ENCODE measurements at places on chromosomes 5 and 9. TPM values are rescaled to one million over a fixed set of nuclear protein-coding genes. Genes with fewer than 3 reads are reported as not detected.

GRCh38 chr5:131289738-131290137 lies 25.9 kb downstream of the CDC42SE2 start:
- no peak overlapping the region for H3K27ac ChIP-seq
- H3K4me1 ChIP-seq: no peaks in the 10 kb centered on the region
- H3K36me3 ChIP-seq: no peaks in the 10 kb centered on the region
- H3K4me3 ChIP-seq: no peak overlapping the region

DNA sequence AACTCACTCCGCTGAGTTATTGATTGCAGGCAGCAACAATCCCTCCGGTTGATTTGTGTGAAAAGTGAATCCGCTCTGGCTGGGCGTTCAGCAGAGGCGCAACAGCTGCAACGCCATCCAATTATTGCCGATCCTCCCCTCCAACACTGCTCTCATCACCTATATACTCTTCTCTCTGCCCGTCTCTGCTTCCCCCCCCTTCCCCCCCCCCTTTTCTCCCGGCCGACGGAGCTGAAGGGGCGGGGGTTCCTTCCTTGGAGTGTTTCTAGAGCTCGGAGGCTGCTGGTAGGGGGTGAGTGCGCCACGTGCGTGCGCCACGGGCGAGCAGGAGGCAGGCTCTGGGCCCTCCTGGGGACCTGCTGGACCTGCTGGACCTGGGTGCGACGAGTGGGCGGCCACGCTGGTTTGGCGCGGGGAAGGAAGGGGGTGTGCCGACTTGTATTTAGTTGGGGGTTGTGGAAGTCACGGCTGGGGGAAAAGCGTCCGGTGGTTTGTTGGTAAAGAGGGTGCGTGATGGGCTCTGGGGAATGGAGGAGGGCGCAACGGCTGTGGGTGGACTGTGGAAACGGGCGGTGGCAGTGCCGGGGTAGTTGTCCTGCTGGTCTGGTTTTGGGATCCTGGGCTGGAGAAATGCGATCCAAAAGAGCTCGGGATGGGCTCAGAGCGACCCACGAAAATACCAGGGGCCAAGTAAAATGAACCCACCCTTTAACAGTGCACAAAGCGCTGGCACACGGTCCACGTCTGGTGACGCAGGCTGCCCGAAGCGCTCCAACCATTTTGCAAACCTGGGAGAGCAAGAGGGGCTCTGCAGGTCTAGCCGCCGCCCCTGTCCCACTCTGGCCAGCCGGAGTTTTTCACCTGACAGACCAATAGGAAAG lies 6.4 kb upstream of the MEF2C start:
- peak; percentile 70 for DNase-seq
- H3K36me3 ChIP-seq: no peaks in the 10 kb centered on the region
- H3K4me1 ChIP-seq: no peaks in the 10 kb centered on the region
- H3K4me3 ChIP-seq: no peak overlapping the region

DNA sequence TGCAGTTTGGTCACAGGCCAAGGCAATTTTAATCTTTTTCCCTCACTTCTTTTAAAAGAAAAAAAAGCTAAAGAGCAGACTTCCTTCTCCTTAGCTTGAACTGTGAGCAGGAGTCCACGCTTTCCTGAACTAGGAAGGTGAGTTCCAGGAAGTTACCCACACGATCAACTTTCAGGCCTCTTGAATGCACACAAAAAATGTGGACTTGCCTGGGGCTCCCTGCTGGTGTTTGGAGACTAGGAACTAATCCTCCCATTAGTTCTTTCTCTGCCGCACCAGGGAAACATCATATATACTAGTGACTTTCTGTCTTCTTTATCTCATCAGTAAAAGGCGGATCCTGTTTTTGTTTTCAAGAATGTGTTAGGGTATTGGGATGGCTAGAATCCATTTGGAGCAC lies 240.0 kb downstream of the GOLPH3 start:
- H3K27me3 ChIP-seq: no peaks in the 10 kb centered on the region
- no peaks in the 10 kb centered on the region for H3K4me1 ChIP-seq
- no peak overlapping the region for H3K4me3 ChIP-seq
- H3K27ac ChIP-seq: no peak overlapping the region
- no peak for DNase-seq

GRCh38 chr9:5450359-5451091 lies at the start of gene CD274:
TSS of gene CD274 (plus strand) at chr9:5450542. CDS start at chr9:5456114, 5,572 bp downstream.
- no peaks in the 10 kb centered on the region for H3K4me1 ChIP-seq
- no peaks in the 10 kb centered on the region for H3K36me3 ChIP-seq
- H3K4me3 ChIP-seq: peak within 1 kb of the TSS; percentile 54
- peak within 1 kb of the TSS; percentile 93 for H3K27ac ChIP-seq
- H3K27me3 ChIP-seq: no peaks in the 10 kb centered on the region

- H3K27ac ChIP-seq: no peak overlapping the region
- no peak for DNase-seq
- H3K4me1 ChIP-seq: no peaks in the 10 kb centered on the region
- no peaks in the 10 kb centered on the region for H3K27me3 ChIP-seq
These were observed 111.3 kb upstream of the ADRA1B start for GRCh38 chr5:159805021-159805420.

DNA sequence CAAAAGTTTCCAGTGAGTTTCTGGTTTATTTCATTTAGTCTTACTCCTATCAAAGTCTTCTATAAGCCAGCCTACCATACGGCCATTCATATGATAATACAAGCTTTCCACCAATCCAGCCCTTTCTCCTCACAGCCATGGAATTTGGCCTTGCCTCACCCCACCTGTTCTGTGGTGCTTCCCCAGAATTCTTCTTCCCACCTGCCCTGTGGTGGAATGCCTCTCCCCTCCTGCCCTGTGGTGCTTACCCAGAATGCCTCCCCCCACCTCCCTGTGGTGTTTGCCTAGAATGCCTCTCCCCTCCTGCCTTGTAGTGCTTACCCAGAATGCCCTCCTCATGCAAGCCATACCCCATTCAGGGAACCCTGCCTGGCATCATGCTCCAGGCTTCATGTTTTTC lies 90.3 kb upstream of the APC start:
- H3K4me3 ChIP-seq: no peak overlapping the region
- H3K4me1 ChIP-seq: peaks cover 10% of the 10 kb centered on the region
- H3K27me3 ChIP-seq: no peaks in the 10 kb centered on the region
- H3K36me3 ChIP-seq: no peaks in the 10 kb centered on the region
- DNase-seq: no peak

DNA sequence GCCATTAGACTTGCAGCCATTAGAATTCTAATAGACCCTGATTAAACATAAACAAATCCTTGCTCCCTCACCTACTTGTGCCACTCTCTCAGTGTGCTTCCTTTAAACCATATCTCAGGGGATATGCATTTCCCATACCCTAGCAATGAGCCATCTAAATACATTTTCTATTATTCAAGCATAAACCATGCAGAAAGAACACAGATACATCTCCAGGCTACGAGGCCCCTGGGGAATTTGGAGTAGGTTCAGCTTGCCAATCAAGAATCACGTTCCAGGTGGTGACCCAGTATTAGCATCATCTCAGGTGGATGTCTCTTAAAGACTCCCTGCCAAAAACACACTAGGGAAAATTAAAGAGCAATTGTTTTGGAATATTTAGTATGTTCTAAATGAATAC lies 93.0 kb upstream of the CCL21 start:
- no peak overlapping the region for H3K4me3 ChIP-seq
- H3K27ac ChIP-seq: no peak overlapping the region
- H3K4me1 ChIP-seq: no peaks in the 10 kb centered on the region
- H3K36me3 ChIP-seq: no peaks in the 10 kb centered on the region
- no peaks in the 10 kb centered on the region for H3K27me3 ChIP-seq
- DNase-seq: no peak

DNA sequence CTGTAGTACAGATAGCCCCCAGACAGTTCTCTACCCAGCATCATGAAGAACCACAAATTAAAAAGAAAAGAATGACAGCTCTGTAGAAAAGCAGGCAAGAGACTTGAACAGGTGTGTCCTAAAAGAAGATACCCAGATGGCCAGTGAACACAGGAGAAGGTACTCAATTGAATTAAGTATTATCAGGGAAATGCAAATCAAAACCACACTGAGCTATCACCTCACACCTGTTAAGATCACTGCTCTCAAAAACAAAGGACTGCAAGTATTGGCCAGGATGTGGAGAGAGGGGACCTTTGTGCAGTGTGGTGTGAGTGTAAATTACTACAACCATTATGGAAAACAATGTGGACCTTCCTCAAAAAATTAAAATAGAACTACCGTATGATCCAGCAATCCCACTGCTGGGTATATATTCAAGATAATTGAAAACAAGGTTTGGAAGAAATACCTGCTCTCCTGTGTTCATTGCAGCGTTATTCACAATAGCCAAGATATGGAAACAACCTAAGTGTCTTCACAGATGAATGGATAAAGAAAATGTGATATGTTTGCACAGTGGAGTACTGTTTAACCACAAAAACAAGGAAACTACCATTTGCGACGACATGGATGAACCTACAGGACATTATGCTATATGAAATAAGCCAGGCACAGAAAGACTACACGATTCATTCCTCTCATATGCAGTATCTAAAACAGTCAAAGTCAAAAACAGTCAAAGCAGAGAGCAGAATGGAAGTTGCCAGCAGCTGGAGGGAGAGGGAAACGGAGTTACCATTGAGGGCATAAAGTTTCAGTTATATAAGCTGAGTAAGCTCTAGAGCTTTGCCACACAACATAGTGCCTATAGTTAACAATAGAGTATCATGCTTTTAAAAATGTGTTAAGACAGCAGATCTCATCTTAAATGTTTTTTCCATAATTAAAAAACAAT lies 102.6 kb downstream of the WNK2 start:
- H3K4me1 ChIP-seq: no peaks in the 10 kb centered on the region
- no peaks in the 10 kb centered on the region for H3K36me3 ChIP-seq
- no peak overlapping the region for H3K4me3 ChIP-seq
- H3K27ac ChIP-seq: no peak overlapping the region
- no peaks in the 10 kb centered on the region for H3K27me3 ChIP-seq

- DNase-seq: no peak
- H3K27me3 ChIP-seq: no peaks in the 10 kb centered on the region
- no peak overlapping the region for H3K4me3 ChIP-seq
- H3K36me3 ChIP-seq: no peaks in the 10 kb centered on the region
These were observed 294.2 kb upstream of the CYLC2 start for GRCh38 chr9:102700936-102701335.

GRCh38 chr5:73783828-73784227 lies 157.8 kb downstream of the ARHGEF28 start:
- H3K4me1 ChIP-seq: no peaks in the 10 kb centered on the region
- no peak overlapping the region for H3K4me3 ChIP-seq
- no peak overlapping the region for H3K27ac ChIP-seq
- no peak for DNase-seq

GRCh38 chr9:34343090-34343489 lies 13.7 kb downstream of the NUDT2 start:
- H3K27ac ChIP-seq: peak overlapping the region; percentile 38
- H3K27me3 ChIP-seq: no peaks in the 10 kb centered on the region
- H3K36me3 ChIP-seq: no peaks in the 10 kb centered on the region
- H3K4me3 ChIP-seq: no peak overlapping the region

- H3K4me1 ChIP-seq: no peaks in the 10 kb centered on the region
- H3K27ac ChIP-seq: no peak overlapping the region
- H3K27me3 ChIP-seq: no peaks in the 10 kb centered on the region
- no peak for DNase-seq
- H3K36me3 ChIP-seq: no peaks in the 10 kb centered on the region
- H3K4me3 ChIP-seq: no peak overlapping the region
These were observed 84.9 kb upstream of the BASP1 start for GRCh38 chr5:17132444-17133083.

DNA sequence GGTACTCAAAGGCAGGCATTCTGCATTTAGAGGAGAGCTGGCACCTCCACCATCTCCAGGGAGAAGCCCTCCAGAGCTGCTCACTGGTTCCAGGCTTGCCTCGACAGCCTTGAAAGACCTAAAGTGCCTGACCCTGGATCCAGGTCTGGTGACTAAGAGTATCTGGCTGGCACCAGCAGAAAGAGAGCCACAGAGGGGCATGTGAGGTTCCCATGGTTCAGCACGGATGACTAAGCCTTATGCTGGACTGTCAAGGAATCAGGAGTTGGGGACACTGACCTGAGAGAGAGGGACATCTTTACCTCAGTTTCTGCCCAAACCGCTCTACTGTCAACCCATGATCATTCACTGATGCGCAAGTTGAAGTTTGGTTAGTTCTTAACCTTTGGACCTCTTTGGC lies 3.0 kb downstream of the ACTL7A start:
- no peak for DNase-seq
- no peak overlapping the region for H3K27ac ChIP-seq
- no peaks in the 10 kb centered on the region for H3K27me3 ChIP-seq
- H3K36me3 ChIP-seq: no peaks in the 10 kb centered on the region

DNA sequence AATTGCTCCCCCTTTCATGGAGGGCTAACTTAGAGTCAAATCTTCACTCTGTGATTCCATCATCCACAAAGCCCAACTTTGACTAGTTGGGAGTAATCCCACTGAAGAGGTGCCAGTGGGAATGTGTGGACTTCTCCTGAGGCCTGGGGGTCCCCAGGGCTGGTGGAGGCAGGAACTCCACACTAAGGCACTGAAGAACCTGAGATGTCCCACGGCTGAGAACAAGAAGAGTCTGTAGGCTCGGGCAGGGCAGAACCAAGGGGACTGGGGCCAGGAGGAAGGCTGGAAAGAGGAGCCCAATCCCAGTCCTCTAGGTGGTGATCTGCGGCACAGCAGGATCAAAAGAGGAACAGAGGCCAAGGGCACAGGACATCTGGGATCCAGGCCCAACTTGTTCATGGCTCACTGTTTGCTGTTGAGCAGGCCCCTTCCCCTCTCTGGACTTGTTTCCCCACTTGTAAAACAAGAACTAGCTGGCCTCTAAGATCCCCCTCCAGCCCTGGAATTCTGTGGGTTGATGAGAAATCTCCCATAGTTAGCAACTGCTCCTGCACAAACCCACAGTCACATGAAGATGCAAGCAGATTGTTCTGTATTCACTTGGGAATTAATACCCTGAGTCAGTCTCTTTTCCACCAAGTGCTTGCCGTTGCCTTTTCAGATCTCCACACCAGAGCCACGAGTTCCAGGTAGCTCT lies 32.7 kb upstream of the ALDH1B1 start:
- DNase-seq: no peak
- no peaks in the 10 kb centered on the region for H3K27me3 ChIP-seq
- H3K27ac ChIP-seq: no peak overlapping the region

DNA sequence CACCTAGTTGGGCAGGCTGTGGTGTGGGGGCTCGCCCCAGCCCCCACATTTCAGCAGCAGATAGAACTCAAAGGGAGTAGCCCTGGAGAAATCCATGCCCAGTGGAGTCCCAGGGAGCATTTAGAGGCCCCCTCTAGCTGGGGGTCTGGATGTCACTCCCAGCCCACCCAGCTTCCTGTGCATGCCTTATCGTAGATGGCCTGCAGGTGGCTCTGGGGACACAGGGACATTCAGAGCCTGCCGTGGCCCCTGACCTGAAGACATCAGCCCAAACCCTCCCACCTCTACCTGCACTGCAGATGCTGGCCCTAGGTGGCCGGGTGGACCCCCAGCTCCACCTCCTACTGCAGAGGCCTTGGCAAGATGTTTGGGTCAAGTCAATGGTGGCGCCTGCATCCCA lies 49.0 kb upstream of the LMX1B start:
- DNase-seq: no peak
- no peaks in the 10 kb centered on the region for H3K4me1 ChIP-seq
- H3K36me3 ChIP-seq: no peaks in the 10 kb centered on the region
- H3K27me3 ChIP-seq: peaks cover 2% of the 10 kb centered on the region
- no peak overlapping the region for H3K27ac ChIP-seq
- no peak overlapping the region for H3K4me3 ChIP-seq

GRCh38 chr9:35869621-35870216 lies 482 bp downstream of the OR13J1 start:
- H3K27me3 ChIP-seq: no peaks in the 10 kb centered on the region
- H3K36me3 ChIP-seq: no peaks in the 10 kb centered on the region
- H3K4me3 ChIP-seq: no peak overlapping the region
- no peak overlapping the region for H3K27ac ChIP-seq

Gene SLC6A3
- polyA plus RNA-seq: not detected

Gene IL5
- not detected for polyA plus RNA-seq

Gene DPYSL3
- 4.8 TPM for polyA plus RNA-seq

Gene EQTN
- polyA plus RNA-seq: 0.33 TPM

Gene EDIL3
- polyA plus RNA-seq: 9.7 TPM

Gene SPINK6
- not detected for polyA plus RNA-seq

Gene AHRR
- polyA plus RNA-seq: 0.61 TPM

Gene TEX48
- not detected for polyA plus RNA-seq
